ENCODE measurements at places on chromosomes 6 and 20.

DNA sequence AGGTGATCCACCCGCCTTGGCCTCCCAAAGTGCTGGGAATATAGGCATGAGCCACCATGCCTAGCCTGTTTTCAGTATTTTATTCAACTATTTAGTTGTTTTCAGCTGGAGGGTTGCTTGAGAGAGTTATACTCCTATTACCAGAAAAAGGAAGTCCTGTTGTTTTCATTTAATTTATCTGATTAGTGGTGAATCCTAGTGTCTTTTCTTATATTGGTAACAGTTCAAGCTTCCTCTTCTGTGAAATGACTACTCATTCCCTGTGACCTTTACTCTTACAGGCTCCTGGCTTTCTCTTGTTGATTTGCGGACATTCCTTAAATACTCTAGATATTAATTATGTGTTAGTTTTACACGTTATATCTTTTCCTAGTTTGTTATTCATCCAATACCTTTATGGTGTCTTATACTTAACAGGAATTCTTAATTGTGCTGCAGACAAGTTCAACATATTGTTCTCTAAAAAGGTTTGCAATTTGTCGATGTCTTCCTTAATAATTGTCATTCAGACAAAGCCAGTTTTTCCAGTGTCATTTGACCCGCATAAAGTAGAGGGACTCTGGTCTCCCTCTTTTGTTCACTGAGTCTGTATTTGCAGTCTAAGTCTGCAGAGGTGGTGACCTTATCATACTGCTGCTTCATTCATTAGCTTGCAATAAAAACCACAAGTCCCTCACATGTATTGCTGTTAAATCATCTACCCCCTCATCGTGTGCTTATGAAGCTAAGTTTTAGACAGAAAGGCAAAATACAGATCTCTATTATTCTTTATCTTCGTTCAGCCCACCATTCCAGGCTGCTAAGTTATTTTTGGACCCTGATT, 51.4 kb downstream of the ZBTB9 start:
- no peak for DNase-seq

DNA sequence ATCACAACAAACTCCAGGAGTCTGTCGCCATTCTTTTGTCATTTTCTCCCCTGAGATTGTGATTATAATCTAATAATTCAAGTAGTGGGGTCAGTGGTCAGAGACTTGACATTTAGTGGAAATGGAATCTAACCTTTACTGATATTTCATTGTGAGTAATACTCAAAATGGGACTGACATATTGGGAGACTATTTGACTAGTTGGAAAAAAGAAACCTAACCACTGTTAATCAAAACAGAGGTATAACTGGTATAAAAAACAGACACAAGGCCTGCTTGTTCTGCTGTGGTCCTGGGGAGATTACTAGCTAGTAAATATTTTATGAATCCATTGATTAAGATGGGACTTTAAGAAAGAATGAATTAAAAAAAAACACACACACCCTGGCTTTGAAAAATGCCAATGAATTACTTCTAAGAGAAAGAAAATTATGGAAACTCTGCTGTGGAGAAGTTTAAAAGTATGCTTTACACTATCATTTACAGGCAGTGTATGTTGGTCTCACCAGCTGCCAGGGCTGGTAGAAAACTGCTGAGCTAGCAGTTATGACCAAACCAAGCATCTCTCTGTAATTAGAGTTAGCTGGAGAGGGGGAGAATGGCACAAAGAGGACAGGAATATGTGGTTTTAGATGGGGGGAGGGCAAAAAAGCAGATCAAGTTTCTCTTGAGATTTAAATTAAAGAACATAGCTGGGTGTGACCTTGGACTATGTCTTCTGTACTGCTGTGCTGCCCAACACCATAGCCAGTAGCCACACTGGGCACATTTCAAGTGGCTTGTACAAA, 103.7 kb downstream of the FYN start:
- no peak for DNase-seq

DNA sequence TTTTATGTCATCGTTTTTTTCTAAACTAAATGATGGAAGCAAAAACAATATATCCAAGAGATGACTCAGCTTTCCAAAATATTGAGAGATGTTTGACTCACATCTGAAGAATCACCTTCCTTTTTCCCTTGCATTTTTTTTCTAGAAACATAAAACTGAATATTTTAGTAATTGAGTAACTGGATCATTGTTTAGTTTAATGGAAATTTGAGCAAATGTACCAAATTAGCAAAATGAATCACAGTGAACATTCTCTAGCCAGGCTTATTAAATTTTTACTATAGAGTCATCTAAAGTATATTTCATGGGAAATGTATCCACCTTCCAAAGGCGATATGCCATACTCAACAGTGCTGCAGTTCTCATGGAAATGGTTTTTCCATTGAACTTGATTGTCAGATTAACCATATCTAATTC, 145.5 kb downstream of the TENT5A start:
- DNase-seq: no peak

- DNase-seq: no peak
Measured at GRCh38 chr6:97189767-97190166, 93.2 kb downstream of the MMS22L start.

- DNase-seq: no peak
Measured at GRCh38 chr6:53353624-53354023, 4.9 kb upstream of the ELOVL5 start.

- DNase-seq: no peak
Measured at GRCh38 chr6:147479857-147480256, 28.6 kb upstream of the SAMD5 start.

DNA sequence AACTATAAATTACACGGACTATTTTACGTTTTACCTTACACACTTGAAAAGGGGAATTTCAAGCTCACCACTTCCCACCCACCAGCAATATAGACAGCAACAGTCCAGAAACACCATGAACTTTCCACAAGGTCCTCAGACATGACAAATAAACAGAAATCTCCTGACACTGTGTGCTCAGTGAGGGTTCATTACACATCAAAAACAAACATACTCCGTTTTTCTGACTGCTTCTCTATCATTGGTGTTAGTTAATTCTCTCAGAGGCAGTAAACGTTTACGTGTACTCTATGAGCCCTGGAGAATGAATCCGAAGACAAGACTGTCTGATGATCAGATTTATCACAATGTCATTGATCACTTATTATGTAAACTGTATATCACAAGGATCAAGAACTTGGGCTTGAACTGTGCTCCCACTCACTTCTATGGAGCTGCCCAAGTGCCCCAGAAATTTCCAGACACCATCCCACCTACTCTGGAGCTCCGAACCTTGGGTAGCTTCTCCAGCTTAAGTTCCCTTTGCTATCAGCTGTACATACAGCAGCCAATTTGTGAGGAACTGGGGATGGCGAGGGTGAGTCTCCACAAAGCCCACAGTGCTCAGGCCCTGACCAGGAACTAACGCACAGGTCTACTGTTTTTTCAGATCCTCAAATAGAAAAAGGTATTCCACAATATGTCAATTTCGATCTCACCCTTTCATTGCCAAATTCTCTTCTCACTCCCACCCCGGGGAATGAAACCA, 86.0 kb downstream of the ALDH8A1 start:
- no peak for DNase-seq
